ENCODE measurements at places on chromosomes 1 and 21.
A peak's percentile ranks its signal among the peaks of the same experiment; 100 is the strongest.

DNA sequence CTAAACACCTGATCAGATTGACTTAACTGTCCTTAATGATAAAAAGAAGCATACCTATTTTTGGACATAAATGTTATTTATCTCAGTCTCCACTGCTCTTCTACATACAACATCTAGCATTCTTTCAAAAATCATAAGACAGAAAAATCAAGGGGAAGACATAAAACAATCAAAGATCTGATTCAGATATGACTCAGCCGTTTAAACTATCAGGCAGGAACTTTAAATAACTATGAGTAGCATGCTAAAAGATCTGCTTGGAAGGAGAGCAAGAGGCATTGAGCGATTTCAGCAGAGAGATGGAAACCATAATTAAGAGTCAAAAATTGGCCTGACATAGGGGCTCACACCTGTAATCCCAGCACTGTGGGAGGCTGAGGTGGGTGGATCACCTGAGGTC, 27.2 kb upstream of the SLC22A15 start:
- no peak for DNase-seq

- DNase-seq: no peak
Observed at GRCh38 chr1:150554086-150554452, 4.9 kb downstream of the ADAMTSL4 start.

DNA sequence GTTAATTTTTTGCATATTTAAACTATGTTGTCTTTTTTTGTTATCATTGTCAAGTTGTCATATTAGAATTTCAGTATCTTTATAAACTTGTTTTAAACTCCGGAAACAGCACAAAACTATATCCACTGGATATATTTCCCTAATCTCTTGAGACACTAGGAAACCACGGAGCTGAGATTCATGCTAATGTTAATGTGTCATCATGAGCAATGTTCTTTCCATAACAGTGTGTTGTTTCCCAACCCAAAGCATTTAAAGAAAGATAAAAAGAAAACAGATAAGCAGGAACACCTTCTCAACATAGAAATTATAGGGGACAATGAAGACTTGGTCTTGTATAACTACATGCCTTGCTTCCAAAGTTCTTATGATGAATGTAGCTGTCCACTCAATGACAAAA, 626.2 kb upstream of the TMPRSS15 start:
- no peak for DNase-seq

GRCh38 chr1:178011465-178011828, 41.6 kb upstream of the SEC16B start:
- DNase-seq: no peak

DNA sequence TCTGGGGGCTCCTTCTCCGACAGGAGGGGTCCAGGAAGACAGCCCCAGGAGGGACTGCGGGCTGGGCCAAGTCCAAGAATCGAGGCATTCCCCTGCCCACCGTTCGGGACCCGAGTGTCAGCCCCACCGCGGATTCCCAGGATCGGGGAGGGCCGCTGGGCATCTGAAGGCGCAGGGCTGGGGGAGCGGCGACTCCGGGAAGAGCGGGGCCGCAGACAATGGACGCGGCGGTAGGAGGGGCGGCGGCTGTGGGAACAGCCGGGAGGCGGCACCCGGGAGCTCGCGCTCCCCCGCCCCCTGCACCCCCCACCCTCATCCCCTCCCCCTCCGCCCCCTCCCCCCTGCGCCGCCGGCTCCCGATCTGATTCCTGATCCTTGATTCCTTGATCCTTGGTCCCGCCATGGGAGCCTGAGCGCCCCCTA, at the start of gene VANGL2:
TSS of gene VANGL2 (plus strand) at position 342 of the 423 bp plus-strand sequence. CDS start 15,274 bp downstream, outside the sequence.
- DNase-seq: peak; percentile 94

- DNase-seq: no peak
Observed at GRCh38 chr21:42373908-42374455, 7.6 kb upstream of the TFF1 start.

GRCh38 chr1:58929671-58930325, 146.0 kb upstream of the JUN start:
- no peak for DNase-seq

DNA sequence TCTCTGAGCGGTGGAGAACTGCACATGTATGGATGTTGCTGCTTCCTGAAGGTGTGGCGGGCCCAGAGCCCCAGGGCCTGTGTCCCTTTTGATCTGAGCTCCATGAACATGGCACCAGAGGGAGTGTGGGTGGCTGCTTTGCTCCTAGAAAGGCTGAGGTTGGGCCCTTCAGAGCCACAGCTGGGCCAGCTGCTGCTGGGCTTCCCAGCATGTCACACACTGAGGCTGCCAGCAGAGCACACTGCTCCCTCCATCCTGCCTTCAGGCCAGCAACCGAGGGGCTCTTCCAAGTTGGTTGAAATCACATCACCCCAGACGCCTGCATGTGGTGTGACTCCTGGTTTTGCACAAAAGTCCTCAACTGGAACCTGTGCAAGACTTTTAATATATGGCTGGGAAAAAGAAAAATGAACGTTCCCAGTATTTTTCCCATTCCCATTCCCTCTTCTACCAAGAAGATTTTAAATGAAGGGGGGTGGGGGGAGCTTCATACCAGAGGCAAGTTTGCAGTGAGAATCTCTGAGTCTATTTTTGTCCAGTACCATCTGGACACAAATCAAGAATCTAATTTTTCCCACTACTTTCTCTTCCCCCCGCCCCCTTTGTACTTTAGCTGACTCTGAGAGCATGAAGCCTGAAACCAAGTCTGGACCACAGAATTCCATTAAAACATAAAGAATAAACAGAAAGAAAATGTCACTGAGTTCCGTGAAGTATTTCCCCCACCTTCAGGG, 26.2 kb upstream of the NGF start:
- no peak for DNase-seq

- DNase-seq: no peak
Observed at GRCh38 chr21:38825269-38825668, 19.5 kb downstream of the ETS2 start.

DNA sequence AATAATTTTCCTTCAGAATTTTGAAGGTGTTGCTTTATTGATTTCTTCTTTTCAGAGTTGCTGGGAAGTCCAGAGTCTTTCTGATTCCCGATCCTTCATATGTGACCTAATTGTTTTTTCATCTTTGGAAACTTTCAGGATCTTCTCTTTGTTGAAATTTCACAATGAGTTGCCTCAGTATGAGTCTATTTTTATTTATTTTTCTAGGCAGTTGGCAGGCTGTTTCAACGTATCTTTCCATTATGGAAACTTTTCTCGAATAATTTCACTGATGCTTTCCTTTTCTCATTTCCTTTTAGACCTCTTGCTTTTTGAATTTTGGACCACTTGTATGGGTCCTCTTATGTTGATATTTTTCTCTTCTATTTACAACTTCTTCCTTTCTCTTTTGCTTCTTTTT, 354.3 kb downstream of the TGFB2 start:
- no peak for DNase-seq

GRCh38 chr1:78075621-78076020, 29.9 kb downstream of the GIPC2 start:
- DNase-seq: no peak

DNA sequence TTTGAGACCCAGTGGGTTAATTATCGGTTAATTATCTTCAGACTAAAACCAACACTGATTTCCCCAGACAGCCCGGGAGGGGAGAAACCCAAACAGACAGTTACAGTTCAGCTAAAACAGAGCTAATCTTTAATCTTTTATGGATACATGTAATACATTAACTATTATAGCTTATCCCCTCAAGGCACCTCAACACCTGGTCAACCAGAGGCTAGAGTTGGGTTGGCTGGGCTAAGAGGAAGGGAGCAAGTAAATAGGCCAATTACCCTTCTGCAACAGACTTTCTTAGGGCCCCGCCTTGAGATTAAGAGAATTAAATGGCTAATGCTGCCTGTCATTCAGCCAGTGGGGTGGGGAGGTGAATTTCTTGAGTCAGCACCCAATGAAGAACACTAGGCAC, 6.6 kb upstream of the MED18 start:
- DNase-seq: no peak

- DNase-seq: no peak
Observed at GRCh38 chr1:51908499-51908898, 30.0 kb upstream of the NRDC start.

DNA sequence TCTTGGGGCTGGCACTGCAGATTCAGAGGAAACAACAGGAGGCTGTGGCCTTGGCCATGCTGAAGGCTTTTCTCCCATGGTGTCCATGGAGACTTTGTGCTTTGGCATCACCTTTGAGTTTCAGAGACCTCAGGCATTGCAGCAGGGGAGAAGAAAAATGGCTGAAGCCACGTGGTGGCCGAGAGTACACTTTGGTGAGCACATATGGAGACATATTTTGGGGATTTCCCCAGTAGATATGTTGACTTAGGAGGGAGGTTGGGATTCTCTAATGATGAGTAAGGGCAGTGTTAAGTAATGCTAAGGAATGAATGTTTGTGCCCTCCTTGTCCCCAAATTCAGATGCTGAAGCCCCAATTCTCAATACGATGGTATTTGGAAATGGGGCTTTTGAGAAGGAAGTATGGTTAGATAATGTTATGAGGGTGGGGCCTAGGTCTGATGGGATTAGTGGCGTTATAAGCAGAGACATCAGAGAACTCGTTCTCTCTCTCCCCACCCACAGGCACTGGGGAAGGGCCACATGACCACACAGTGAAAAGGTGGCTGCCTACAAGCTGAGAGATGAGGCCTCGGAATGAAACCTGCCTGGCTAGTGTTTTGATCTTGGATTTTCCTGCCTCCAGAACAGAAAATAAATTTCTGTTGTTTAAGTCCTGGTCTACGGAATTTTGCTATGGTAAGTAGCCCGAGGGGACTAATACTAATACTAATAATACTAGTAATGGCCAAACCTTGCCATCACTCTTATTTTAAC, 98.6 kb downstream of the TBX19 start:
- no peak for DNase-seq

DNA sequence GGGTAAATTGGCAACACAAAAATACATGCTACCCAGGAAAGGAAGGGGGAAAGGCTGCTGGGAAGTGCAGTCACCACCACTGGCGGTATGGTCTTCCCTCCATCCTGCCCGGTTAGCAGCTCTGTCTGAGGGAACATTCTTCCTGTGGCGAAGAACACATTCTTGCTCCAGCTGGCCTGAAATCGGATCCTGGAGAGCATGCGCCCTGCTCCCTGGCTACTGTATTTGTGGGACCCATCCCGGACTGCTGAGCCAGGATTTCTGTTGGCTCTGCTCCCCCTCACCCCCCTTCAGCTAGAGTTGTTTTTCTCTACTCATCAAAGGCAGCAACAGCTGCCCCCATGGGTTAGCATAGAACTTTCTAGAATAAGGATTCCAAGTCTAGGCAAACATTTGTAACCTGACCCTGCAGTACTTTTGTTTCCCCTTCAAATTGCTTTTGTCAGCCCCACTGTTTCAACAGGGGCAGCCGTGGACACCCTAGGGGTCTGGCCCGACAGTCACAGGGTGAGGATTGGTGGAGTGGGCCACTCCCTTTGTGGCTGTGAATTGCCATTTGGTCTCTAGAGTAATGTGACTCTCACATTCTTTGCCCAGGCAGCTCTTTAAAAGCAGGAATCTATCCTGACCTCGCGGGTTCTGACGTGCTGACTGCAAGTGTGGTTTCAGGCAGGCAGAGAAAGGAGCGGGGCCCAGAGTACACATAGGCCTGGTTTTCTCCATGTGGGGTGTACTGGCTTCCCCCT, 157.7 kb downstream of the TOMM20 start:
- DNase-seq: peak; percentile 55

DNA sequence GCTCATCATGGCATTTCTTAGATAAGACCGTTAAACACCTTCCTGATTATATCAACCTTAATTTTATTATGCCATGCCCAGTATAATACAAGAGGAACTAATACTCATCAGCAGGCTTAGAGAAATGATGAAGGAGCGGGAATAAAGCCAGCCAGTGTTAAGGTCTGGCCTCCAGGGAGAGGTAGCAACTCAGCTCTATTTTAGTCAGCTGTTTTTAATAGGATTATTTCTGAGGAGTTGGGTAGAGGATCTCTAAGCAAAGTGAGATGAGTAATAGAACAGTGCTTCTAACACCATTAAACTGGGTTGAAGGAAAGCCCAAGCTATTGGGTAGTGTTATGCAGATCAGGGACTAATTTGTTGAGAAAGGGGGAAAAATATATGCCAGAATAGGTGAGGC, 921.5 kb downstream of the TTLL7 start:
- DNase-seq: no peak

- no peak for DNase-seq
Observed at GRCh38 chr1:229040630-229041358, 230.1 kb upstream of the RAB4A start.

GRCh38 chr1:2233468-2233867, 5.3 kb downstream of the SKI start:
- DNase-seq: no peak

DNA sequence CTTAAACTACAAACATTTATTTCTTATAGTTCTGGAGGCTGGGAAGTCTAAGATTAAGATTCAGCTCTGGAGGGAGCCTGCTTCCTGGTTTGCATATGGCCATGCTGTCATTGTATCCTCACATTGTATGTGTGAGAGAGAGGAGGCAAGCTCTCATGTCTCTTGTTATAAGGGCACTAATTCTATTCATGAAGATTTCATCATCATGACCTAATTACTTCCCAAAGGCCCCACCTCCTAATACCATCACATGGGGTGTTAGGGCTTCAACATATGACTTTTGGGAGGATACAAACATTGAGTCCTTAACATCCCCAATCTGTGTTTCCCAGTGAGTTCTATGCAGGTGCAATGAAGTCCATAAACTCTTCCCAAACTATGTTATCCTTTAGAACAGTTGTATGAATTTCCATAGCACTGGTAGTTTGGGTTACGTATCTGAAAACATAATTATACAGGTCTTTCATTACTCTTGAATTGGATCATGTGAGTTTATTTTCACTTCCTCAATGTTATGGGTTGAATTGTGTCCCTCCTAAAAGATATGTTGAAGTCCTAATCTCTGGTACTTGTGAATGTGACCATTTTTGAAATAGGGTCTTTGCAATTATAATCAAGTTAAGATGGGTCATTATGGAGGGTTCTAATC, 124.2 kb downstream of the RUNX1 start:
- DNase-seq: no peak

All from ecto neural progenitor cell (in vitro differentiated cells).